CD4-positive, alpha-beta T cell treated with Interleukin-6 at 100 ng/mL for 8 hours (primary cell): ENCODE measurements at places on chromosomes 7 and 10.

GRCh38 chr7:100430493-100431285 is 1.1 kb downstream of the MEPCE start:
- DNase-seq, result no peak

DNA sequence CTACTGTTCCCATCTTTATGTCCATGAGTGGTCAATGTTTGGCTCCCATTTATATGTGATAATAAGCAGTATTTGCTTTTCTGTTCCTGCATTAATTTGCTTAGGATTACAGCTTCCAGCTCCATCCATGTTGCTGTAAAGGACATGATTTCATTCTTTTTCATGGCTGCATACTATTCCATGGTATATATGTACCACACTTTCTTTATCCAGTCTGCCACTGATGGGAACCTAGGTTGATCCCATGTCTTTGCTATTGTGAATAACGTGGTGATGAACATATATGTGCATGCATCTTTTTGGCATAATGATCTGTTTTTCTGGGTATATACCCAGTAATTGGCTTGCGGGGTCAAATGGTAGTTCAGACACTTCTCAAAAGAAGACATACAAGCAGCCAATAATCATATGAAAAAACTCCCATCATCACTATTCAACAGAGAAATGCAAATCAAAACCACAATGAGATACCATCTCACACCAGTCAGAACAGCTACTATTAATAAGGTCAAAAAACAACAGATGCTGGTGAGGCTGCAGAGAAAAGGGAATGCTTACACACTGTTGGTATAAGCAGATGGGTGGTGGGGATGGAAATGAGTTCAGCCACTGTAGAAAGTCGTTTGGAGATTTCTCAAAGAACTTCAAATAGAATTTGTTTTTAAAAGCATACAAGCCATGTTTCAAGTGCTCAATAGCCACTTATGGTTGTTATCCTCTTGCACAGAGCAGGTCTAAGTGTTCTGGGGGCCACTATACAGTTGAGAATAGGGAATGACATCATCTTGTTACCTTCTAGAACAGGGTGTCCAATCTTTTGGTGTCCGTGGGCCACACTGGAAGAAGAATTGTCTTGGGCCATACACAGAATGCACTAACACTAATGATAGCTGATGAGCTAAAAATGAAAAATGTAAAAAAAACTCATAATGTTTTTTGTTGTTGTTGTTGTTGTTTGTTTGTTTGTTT is 23.2 kb upstream of the SDK1 start:
- no peak for DNase-seq

DNA sequence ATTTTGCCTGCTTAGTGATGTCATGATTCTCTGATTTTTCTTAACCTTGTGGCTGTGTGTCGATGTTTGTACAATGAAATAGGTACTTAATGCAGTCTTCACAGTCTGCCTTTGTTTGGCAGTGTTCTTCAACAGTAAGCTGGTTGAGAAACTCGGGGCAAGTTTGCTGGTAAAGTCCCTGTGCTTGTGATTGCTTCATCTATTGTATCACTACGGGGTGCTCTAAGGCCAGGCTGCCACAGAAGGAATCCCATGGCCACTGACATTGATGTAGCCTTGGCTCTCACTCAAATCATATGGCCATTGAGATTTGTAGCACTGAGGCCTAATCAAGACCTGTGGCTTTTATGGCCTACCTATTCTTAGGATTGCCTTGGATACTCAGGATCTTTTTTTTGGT is 33.5 kb upstream of the PRSS37 start:
- DNase-seq, result no peak

- peak; percentile 54 for DNase-seq
Observed at GRCh38 chr10:102009801-102010425, 46.1 kb downstream of the ARMH3 start.

GRCh38 chr7:139471740-139472353 is 11.6 kb downstream of the KLRG2 start:
- DNase-seq, result no peak

DNA sequence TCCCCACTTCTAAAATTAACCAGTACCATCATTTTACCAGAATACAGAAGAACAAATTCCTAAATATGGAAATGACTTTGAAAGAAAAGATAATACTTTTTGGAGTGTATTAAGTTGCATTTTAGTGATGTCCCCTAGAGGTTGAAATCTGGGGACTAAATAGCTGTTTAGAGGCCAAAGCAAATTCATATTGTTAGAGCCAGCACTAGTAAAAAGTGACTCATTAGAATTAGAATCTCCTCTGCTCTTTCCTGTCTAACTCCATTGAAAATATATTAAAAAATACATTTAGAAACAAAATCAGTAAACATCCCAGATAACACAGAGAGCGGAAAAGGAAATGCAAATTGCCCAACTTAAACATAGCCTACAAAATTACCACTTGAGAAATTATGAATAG is 1189.6 kb upstream of the C7orf33 start:
- no peak for DNase-seq
